ENCODE measurements at places on chromosomes 1 and 21.

DNA sequence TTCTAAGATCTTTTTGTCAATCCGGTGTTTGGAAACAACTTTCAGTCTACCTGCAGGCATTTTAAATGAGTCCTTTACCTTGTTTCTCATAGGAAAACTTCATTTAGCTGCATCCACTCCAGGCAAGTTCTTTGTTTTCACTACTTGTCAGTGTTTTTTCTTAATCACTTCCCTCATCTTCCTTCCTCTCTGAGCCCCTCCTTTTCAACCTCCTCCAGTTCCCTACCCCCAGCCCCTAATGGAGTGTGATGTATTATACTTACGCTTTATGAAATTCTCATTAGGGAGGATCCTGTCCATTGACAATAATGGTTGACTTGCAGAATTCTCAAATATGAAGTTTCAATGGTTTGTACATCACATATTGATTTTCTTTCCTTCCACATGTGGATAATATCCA, 62.5 kb upstream of the BACH1 start:
- DNase-seq, result no peak

GRCh38 chr1:161066694-161067093, 3.0 kb downstream of the ARHGAP30 start:
- no peak for DNase-seq

GRCh38 chr1:66613187-66613586, 79.2 kb downstream of the SGIP1 start:
- no peak for DNase-seq

- no peak for DNase-seq
Observed at GRCh38 chr21:43343992-43344886, 82.7 kb downstream of the SIK1 start.

- no peak for DNase-seq
Observed at GRCh38 chr1:241654019-241654418, 1.9 kb downstream of the WDR64 start.

All from NAMALWA (cell line).